ENCODE measurements at places on chromosomes 11 and 22. TPM values are rescaled to one million over a fixed set of nuclear protein-coding genes. Genes with fewer than 3 reads are reported as not detected.

The ANO5 gene
- 3.3 TPM for polyA plus RNA-seq

The SCGB2A2 gene
- polyA plus RNA-seq = not detected

The KRTAP5-10 gene
- polyA plus RNA-seq = 0.31 TPM

The EMID1 gene
- 16.8 TPM for polyA plus RNA-seq

The KRTAP5-8 gene
- not detected for polyA plus RNA-seq

The HBB gene
- polyA plus RNA-seq = 3.9 TPM

The SYCE3 gene
- polyA plus RNA-seq = 0.45 TPM

All from pancreas (tissue), 10 donors.